ENCODE measurements at places on chromosomes 5 and 9.

DNA sequence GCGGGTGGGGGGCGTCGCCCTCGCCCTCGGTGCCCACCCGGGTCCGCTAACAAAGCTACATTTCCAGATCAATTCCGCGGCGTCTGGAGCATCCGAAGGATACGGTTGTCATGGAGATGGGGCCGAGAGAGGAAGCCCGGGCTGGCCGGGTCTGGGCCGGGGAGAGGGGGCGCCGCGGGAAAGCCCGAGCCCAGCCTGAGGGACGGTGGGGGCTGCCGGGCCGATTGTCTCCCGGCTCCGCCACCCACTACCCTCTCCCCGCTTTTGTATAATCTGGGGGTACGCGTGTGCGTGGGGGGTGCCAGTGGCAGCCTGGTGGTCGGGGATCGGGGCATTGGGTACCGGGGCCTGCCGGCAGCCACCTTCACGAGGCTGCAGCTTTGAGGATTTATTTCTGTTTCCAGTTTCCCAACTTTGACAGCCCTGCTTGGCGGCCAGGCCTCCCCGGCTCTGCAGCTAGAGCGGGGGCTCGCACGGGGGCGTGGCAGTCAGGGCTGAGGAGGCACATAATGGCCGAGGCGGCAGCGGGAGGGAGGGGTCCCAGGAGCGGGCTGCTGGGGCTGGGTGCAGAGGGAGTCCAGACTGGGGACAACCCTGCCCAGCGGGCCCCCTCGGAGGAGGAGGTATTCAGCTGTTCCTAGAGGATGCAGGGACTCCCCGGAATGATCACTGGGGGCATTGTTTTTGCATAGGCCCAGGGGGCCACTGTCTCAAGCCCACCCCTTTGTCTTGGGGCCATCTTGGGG is 626 bp downstream of the PSD2 start:
- no peak for DNase-seq

DNA sequence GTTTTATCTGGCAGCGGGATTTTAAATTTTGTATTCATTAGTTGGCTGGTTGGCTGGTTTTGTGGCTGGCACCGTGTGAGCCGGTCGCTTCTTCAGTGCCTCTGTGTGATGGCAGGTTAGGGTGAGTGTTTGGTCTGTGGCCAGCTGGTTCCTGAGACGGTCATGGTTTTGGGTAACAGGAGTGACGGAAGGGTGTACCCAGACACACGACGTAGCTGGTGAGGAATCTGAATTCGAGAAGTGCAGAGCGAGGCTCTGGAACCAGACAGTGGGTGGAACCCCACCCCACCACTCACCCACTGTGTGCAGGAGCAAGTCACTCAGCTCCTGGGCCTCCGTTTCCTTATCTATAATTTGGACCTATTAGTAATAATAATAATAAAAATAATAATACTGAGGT is 2.7 kb downstream of the BTNL9 start:
- no peak for DNase-seq

GRCh38 chr5:68290260-68290674 is 74.7 kb downstream of the PIK3R1 start:
- no peak for DNase-seq

GRCh38 chr9:4333787-4334186 is 33.9 kb upstream of the GLIS3 start:
- DNase-seq: no peak

DNA sequence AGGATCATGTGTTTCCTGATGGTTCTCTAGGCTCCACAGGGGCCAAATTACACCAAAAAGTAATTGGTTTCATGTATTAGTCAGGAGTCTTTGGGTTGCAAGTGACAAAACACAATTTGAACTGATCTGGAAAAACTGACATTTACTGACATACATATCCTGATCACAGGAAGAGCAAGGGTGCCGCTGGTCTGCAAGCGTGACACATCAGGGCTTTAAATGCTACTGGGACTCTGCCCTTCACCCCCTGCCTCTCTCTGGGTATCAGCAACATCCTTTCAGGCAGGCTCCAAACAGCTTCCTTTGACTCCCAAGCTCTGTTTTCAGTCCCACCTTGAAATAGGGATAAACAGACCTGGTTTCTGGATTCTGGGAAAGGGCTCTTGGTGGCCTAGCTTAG is 197.5 kb downstream of the PALM2AKAP2 start:
- no peak for DNase-seq

Measured in stimulated activated CD4-positive, alpha-beta T cell treated with anti-CD3 and anti-CD28 coated beads, Interleukin-15, amount 100 ng/mL, for 1 hour (primary cell).